Mesothelial cell of epicardium (in vitro differentiated cells): ENCODE measurements at places on chromosomes 6 and 20.

GRCh38 chr6:13074415-13075140, 253.8 kb downstream of the TBC1D7 start:
- DNase-seq: no peak

DNA sequence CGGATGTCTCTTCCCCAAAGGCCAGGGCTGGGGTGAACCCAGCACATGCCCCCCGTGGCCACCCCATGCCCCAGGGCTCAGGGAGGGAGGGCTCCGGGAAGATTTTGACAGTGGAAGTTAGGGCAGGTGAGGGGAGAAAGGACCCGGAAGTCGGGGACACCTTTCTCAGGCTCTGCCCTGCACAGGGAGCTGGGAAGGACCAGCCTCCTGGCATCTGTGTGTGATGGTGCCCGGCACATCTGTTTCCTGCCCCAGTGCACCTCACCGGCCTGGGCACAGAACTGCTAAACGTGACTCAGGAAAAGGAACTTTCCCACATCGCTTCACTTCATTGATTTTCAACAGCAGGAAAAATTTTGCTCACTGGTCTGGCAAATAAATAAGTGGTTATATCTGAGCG, 141.1 kb upstream of the AFDN start:
- DNase-seq: no peak

DNA sequence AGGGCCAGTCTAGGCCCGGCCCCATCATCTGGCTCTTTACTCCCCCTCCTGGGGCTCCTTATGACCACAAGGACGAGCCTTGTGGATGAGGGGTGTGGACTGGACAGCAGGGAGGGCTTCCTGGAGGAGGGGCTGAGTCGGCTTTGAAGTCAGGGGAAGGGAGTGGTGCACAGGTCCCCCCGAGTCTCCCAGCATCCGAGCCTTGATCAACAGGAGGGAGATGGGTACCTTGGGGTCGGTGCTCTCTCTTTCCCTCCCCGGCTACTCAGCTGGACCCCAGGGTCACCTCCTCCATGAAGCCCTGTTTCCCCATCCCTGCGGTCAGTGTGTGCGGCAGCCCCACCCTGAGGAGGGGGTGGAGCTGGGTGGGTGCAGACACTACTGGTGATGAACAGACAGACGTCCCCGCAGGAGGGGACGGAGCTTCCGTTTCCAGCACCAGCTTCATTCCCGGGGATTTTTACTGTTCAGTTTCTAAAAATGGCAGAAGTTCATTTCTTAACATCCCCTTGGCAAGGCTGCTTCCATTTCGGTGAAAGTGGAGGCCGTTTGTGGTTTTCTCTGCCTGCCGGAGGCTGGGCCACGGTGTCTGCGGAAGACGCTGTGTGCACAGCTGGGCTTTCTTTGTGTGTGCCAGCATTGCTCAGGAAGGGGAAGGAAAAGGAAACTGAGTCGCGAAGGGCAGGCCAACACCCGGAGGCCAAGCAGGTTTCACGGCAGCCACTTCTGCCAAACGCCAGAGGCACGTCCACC, 19.6 kb downstream of the NTSR1 start:
- DNase-seq: no peak

DNA sequence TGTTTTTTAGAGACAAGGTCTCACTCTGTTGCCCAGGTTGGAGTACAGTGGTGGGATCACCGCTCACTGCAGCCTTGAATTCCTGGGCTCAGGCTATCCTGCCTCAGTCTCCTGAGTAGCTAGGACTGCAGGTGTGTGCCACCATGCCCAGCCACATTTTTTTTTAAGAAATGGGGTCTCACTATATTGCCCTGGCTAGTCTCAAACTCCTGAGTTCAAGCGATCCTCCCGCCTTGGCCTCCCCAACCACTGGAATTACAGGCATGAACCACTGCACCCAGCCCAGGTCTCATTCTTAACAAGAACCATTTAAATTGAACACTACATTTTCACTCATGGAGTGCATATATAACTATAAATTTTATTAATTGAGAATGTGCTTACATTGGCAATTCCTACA, 20.5 kb downstream of the RPF2 start:
- DNase-seq: no peak

DNA sequence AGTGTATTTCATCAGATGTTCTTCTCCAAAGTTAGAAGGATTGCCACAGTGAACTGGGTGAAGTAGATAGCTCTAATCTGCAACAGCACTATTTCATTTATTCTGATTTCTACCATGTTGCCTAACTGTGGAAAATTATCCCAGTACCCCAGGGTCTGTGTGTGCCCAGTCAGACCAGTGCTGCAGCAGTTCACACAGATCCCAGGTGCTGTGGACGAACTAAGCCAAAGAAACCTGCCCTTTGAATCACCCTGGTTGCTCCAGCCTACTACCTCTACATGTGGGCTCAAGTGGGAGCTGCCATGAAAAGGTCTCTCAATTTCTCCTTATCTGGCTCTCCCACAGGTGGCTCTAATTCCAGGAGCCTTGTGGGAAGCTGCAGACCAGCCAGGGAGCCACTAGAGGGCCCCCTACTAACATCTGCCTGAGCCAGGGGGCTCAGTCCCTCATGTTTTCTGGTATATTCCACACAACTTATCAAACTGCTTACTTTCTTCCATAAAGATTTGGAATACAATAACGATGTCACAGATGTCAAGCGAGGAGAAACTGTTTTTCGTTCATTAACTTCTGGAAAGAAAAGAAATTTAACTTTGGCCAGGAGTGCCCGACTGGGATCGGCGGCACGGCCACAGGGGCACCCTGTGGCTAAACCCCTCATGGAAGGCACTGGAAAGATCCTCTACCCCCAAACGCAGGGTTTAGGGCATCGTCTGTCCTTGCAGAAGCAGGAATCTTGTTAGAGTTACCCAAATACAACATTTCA, 31.6 kb upstream of the LY86 start:
- DNase-seq: no peak

DNA sequence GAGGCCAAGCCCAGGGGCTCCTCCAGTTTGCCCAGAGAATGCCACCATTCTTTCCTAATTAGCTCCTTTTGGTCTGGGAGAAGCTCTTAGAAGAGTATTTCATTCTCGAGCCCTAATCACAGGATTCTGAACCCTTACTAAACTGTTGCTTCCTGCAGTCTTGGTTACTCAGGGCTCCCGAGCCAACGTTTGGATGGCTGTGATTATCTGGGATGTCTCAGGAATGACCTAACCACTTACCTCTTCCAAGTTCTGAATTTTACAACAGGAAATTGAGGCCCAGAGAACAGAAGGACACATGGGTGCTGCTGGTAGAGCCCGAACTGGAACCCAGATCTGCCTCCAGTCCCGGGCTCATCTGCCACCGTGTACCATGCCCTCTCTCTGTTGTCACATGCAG, 22.2 kb upstream of the PNPLA1 start:
- no peak for DNase-seq

DNA sequence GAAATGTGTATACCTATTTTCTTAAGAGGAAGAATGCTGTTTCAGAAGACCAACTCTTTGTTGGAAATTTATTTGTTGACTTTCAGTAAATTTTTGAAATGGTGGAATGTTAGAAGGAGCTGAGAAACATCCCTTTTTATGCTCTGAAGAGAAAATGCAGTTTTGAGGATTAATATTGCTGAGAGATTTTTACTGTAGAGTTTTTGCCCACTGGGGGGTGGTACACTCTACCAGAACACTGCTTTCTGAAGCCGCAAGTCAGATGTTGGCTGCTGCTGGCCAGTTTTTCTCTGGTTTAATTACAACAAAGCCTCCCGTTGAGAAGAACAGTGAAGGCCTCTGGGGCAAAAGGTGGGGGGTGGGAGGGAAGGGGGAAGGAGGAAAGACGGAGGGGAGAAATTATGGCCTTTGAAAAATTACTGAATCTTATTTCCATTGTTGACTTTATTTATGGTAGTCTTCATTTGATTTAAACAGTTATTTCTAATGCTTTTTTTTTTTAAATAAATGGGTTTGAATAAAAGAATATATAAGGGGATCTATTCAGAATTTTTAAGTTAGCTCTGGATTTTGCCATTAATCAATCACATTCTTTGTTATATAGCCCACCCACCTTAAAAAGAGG, 3.0 kb downstream of the FLRT3 start:
- DNase-seq: no peak
